ENCODE measurements at places on chromosomes 11 and 22.
A peak's percentile ranks its signal among the peaks of the same experiment; 100 is the strongest.

- DNase-seq = no peak
Measured at GRCh38 chr22:41579297-41579996, 10.2 kb downstream of the PMM1 start.

GRCh38 chr11:114036147-114036811 lies 23.2 kb upstream of the ZBTB16 start:
- DNase-seq = peak; percentile 60

DNA sequence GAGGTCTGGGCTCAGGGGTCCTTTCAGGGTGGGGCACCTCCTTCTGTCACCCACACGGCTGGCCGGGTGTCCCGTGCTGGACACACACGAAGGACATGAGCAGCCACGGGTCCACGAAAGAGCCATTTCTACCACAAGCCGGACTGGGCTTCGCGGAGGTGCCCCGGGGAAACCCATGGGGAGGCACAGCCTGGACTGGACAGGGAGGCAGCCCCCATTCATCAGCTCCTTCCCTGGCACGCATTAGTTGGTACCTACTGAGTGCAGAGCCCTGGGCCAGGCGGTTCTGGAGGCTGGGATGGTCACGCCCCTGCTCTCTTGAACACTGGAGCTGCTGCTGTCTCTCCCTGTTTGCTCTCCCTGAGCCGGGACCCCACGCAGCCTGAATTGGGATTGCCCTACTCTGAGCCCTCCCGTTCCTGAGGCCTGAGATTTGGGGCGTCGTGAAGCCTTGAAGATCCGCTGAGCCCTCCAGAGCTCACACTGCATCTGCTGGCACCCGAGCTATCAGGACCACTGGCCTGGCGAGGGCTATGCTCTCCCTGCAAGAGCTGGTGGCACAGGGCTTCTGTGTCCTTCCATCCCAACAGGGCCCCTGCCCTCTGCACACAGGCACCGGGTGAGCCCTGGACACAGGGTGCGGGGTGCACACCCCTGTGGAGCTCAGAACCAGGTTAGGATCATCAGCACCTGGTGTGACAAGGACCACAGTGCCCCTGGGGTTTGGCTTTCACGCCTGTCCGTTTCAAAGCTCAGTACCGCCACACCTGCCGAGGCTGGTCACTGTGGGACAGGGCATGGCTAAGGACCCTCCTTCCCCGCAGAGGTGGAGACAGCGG lies 84.6 kb downstream of the MYEOV start:
- no peak for DNase-seq

DNA sequence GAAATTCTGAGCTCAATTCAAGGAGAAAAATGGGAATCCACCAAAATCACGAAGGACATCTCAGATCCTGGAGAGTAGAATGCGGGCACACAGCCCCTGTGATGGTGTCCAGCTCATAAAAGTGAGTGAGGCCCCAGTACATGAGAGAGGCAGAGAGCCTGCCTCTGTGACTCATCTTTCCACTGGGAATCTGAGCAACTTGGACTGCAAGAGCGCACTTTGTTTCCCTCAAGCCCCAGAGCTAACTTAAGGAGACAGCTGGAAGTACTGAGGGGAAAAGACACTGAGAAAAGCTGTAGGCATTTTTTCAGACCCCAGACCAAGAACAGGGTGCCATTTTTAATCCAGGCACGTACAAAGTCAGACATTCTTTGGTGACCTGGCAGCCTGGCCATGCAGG lies 273.7 kb downstream of the C11orf87 start:
- DNase-seq = no peak

DNA sequence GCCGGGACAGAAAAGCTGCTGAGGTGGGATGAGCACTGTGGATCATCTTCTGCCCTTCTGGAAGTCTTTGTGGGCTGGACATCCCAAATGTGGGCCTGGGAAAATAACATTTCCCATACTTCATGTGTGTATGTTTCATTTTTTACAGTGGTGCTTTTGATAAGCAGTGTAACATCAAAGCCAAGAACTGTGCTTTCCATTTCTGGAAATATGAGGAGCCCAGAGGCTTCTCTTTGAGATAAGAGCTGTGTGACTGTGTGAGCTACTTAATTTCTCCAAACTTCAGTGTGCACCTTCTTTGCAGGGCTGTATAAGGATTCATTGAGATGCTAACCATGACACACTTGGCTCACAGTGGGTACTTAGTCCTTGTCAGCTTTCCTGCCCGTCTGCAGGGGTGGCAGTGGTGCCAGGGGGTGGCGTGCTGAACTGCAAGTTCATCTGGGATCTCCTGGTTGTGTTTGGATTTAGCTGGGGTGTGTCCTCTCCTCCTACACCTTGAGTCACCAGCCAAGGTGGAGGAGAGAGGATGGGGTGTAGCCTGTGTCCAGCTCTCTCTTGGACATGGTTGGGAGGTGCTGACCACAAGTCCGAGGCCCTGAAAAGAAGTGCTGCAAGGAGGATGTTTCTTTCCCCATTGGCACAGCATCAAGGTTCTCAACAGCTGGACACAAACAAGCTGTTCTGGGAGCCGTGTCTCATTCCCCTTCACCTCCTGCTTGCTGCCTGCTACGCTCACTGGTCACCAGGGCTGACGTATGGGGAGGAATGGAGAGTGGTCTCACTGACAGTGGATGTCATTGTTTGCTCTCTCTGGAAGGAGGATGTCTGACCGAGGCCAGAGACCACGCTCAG lies 139.4 kb downstream of the TEAD1 start:
- DNase-seq = no peak

DNA sequence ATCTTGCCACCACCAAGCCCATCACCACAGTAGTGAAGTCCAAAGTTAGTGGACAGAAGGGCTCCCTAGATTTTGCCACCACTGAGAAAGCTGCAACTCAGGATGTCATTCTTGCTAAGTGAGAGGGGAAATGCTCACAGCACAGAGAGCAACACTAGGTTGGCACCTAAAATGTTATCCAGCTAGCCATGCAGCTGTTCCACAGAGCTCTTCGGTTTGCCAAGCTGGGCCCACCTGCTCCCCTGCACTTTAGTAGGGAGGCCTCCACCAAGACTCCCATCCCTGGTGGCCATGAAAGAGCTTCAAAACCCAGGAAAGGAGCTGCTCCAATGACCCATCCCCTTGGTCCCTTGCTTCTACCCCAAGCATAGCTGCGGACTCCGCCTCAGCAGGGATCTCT lies 63.8 kb downstream of the TRIM29 start:
- no peak for DNase-seq

GRCh38 chr22:41951898-41952474 lies at the start of gene SMIM45:
SMIM45 (plus strand) TSS chr22:41952150.
- no peak for DNase-seq

- no peak for DNase-seq
Measured at GRCh38 chr22:49585461-49586243, 242.0 kb downstream of the BRD1 start.

- no peak for DNase-seq
Measured at GRCh38 chr11:8735094-8735493, 52.5 kb downstream of the RPL27A start.

DNA sequence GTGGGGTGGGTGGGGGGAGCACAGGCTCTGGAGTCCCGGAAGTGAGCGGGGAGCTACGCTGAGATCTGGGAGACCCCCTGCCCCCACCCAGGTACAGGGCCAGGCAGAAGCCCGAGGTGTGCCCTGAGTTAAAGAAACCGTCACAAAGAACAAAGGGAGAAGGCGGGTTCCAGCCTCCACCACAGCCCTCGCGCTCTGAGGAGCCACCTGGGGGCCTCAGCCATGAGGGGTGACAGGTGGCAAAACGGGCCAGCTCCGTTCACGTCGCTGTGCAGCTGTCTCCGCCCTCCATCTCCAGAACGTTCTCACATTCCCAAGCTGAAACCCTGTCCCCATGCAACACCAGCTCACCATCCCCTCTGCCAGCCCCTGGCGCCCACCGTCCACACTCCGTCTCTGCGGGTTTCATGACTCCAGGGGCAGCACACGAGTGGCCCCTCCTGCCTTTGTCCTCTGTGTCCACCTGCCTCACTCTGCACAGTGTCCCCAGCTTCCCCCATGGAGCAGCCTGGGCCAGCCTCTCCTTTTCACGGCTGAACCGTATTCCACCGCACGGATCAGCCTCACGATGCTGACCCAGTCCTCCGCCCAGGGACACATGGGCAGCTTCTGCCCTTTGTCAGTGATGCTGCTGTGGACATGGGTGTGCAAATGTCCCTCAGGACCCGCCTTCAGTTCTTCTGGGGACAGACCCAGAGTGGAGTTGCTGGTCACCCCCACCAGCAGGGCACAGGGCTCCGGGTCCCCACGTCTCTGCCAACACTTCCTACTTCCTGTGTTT lies 1.7 kb upstream of the MUC5B start:
- DNase-seq = no peak

- peak; percentile 56 for DNase-seq
Measured at GRCh38 chr11:112797092-112797491, 164.1 kb upstream of the NCAM1 start.

- no peak for DNase-seq
Measured at GRCh38 chr11:8026982-8027381, 39.8 kb downstream of the EIF3F start.

- peak; percentile 35 for DNase-seq
Measured at GRCh38 chr22:23069502-23070357, 589 bp upstream of the GNAZ start.

DNA sequence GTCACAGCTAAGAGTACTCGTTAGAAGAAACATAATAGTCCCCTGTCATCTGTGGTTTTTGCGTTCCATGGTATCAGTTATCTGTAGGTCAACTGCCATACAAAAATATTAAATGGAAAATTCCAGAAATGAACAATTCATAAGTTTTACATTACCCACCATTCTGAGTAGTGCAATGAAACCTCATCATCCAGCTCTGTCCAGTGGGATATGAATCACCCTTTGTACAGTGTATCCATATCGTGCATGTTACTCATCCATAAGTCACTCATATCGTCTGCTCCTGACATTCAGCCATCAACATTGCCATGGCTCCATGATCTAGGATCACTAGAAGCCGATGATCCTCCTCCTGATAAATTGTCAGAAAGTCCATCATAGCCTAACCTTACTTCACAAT lies 174.9 kb upstream of the C11orf87 start:
- no peak for DNase-seq

- no peak for DNase-seq
Measured at GRCh38 chr22:30116362-30117117, 36.3 kb downstream of the HORMAD2 start.

GRCh38 chr22:46075764-46076531 lies 74.4 kb upstream of the PPARA start:
- no peak for DNase-seq

- peak; percentile 58 for DNase-seq
Measured at GRCh38 chr11:68146704-68147474, 25.7 kb upstream of the CHKA start.

DNA sequence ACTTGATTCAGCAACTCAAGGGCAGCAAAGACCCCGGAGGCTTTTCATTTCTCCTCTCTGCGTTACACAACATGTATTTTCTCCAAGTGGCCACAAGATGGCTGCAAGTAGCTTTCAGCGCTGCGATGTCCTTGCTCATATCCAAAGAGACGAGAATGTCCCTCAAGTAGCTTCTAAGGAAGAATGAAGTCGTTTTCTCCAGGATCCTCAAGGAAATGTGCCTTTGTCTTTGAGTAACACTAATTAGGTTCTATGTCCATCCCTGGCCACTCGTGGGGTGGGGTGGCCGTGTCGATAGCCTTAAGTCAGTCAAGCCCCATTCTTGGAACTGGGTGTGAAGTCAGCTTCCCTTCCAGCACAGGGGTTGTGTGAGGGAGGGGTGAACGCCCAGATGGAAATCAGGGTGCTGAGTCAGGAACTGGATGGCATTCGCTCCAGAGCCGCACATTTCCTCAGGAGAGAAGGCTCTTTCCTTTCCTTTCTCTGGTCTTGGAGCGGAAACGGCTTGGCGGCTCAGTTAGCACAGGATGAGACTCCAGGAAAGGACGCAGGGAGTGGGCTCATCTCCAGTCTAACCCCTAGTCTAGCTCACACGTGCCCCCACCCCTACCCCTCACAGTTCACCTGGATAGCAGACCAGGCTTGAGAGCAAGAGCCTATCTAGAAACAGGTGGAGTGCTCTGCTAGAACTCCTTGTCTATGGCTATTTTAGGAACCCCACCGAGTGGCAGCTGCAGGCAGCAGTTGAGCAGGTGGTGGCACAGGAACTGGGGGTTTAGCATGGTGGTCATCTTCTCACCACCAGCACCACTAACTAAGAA lies 44.3 kb downstream of the NNMT start:
- peak; percentile 70 for DNase-seq

DNA sequence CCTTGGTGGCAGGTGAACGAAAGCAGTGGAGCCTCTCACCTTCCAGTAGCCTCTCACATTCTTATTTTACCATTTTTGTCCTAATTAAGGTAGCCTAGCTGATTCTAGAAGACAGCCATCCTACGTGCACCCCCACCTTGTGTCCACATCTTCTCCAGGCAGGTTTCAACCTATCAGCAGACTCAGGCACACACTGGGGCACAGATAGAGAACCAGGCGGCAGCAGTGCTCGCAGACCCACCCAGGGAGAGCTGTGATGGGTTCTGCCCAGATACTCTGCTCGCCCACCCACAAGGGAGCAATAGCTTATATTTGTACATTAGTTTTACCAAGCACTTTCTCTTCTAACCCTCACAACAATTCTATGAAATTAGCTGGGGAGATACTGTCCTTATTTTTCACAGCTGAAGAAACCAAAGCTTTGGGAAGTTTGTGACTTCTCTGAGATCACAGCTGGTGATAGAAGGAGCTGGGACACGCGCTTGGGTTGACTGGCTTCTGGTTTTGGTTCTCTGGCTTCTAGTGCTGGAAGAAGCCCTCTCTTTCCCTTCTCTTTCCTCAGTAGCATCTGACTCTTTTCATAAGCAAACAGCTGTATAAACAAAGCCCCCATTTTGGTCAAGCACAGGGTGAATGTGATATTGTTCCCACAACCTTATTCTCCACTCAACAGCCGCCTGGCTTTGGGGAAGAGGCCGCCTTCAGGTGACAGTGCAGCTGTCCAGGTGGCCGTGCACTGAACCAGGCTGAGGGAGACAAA lies 36.9 kb downstream of the PPP2R1B start:
- peak; percentile 85 for DNase-seq

- no peak for DNase-seq
Measured at GRCh38 chr11:3614742-3615171, 27.0 kb downstream of the ART5 start.

DNA sequence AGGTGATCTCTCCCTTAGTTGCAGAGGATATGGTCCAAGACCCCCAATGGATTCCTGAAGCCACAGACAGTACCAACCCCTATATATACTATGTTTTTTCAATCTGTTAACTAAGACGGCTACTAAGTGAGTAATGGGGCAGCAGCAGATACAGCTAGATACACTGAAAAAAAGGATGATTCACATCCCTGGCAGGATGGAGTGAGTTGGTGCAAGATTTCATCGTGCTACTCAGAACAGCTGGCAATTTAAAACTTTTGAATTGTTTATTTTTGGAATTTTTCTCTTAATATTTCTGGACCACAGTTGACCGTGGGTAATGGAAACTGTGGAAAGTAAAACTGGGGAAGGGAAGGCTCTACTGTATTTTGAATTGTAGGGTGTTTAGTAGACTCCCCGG lies 17.0 kb upstream of the TMEM218 start:
- DNase-seq = no peak

- DNase-seq = no peak
Measured at GRCh38 chr22:29012952-29013351, 48.7 kb downstream of the C22orf31 start.

DNA sequence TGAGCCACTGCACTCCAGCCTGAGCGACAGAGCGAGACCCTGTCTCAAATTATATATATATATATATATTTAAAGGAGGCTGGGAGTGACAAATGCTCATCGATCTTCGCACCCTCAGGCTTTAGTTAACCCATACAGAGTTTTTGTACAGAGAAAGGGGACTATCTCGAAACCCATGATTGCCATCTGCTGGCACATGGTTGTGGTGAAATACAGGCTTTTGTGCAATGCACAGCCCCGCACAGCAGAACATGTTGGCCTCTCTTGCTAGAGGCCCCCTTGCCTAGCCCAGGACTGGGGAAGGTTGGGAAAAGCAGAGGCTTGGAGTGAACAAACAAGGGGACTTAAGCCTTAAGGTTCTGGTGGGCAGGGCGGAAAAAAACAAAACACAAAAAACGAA lies 3.6 kb downstream of the MYBPC3 start:
- DNase-seq = peak; percentile 44

All from NCI-H526 (cell line).